Smooth muscle cell of trachea (primary cell): ENCODE measurements at places on chromosomes 1 and 21. TPM values are rescaled to one million over a fixed set of nuclear protein-coding genes. Genes with fewer than 3 reads are reported as not detected.

The GUCA2A gene
- total RNA-seq, result not detected in 2 replicates

The PALMD gene
- total RNA-seq, result 1.7 and 2.0 TPM in 2 replicates

The EFNA3 gene
- total RNA-seq, result 0.29 and 1.3 TPM in 2 replicates

The SRRM1 gene
- total RNA-seq, result 23.8 and 38.7 TPM in 2 replicates

The CLEC20A gene
- total RNA-seq, result not detected in 2 replicates

The TIAM1 gene
- 2.9 and 3.5 TPM in 2 replicates for total RNA-seq

The GJB5 gene
- 0.15 TPM in 1 of 2 replicates, not detected in the other for total RNA-seq

The CLK2 gene
- total RNA-seq, result 30.4 and 38.4 TPM in 2 replicates

The S100A1 gene
- 0.17 TPM in 1 of 2 replicates, not detected in the other for total RNA-seq

The CXADR gene
- 1.2 and 2.2 TPM in 2 replicates for total RNA-seq

The KIF26B gene
- 0.87 and 3.3 TPM in 2 replicates for total RNA-seq

The CASZ1 gene
- under 0.01 and 0.17 TPM in 2 replicates for total RNA-seq

The C1orf210 gene
- total RNA-seq, result not detected in 2 replicates

The STIL gene
- 2.6 and 11.2 TPM in 2 replicates for total RNA-seq

The UBE2J2 gene
- total RNA-seq, result 48.3 and 110 TPM in 2 replicates

The ERICH3 gene
- 0.15 TPM in 1 of 2 replicates, not detected in the other for total RNA-seq

The LENEP gene
- not detected in 2 replicates for total RNA-seq

The ADGRB2 gene
- total RNA-seq, result 7.4 and 25.0 TPM in 2 replicates

The MAB21L3 gene
- 0.66 TPM in 1 of 2 replicates, not detected in the other for total RNA-seq

The S100A14 gene
- total RNA-seq, result 0.33 TPM in 1 of 2 replicates, not detected in the other

The LINGO4 gene
- total RNA-seq, result not detected in 2 replicates

The PRRX1 gene
- 194 and 270 TPM in 2 replicates for total RNA-seq

The PGBD5 gene
- 1.7 TPM in 1 of 2 replicates, not detected in the other for total RNA-seq

The ALPL gene
- 0.87 and 13.9 TPM in 2 replicates for total RNA-seq

The NBPF26 gene
- 22.0 and 24.9 TPM in 2 replicates for total RNA-seq

The C1orf216 gene
- 19.5 and 20.9 TPM in 2 replicates for total RNA-seq

The LYST gene
- 23.7 and 35.7 TPM in 2 replicates for total RNA-seq

The CD48 gene
- not detected in 2 replicates for total RNA-seq

The PAQR6 gene
- 0.29 and 0.66 TPM in 2 replicates for total RNA-seq

The C8B gene
- total RNA-seq, result not detected in 2 replicates

The MPZ gene
- total RNA-seq, result 0.87 and 0.99 TPM in 2 replicates

The SEC16B gene
- total RNA-seq, result 3.1 and 8.9 TPM in 2 replicates

The LCK gene
- not detected in 2 replicates for total RNA-seq

The TAL1 gene
- under 0.01 TPM in 2 replicates for total RNA-seq

The LRRN2 gene
- total RNA-seq, result not detected in 2 replicates

The KCNT2 gene
- 2.3 and 2.5 TPM in 2 replicates for total RNA-seq

The KIF21B gene
- total RNA-seq, result under 0.01 TPM in 2 replicates

The NUDT4B gene
- total RNA-seq, result 8.3 and 17.0 TPM in 2 replicates

The AMY1A gene
- total RNA-seq, result not detected in 2 replicates

The PIGR gene
- total RNA-seq, result not detected in 2 replicates

The CFAP45 gene
- total RNA-seq, result 1.0 and 1.3 TPM in 2 replicates

The SHISAL2A gene
- total RNA-seq, result not detected in 2 replicates

The SPRR2A gene
- not detected in 2 replicates for total RNA-seq

The LUZP1 gene
- 16.1 and 19.2 TPM in 2 replicates for total RNA-seq
